ENCODE measurements at places on chromosomes 3 and 15.
A peak's percentile ranks its signal among the peaks of the same experiment; 100 is the strongest.

GRCh38 chr3:67593761-67594234 is 60.6 kb downstream of the SUCLG2 start:
- DNase-seq: no peak

DNA sequence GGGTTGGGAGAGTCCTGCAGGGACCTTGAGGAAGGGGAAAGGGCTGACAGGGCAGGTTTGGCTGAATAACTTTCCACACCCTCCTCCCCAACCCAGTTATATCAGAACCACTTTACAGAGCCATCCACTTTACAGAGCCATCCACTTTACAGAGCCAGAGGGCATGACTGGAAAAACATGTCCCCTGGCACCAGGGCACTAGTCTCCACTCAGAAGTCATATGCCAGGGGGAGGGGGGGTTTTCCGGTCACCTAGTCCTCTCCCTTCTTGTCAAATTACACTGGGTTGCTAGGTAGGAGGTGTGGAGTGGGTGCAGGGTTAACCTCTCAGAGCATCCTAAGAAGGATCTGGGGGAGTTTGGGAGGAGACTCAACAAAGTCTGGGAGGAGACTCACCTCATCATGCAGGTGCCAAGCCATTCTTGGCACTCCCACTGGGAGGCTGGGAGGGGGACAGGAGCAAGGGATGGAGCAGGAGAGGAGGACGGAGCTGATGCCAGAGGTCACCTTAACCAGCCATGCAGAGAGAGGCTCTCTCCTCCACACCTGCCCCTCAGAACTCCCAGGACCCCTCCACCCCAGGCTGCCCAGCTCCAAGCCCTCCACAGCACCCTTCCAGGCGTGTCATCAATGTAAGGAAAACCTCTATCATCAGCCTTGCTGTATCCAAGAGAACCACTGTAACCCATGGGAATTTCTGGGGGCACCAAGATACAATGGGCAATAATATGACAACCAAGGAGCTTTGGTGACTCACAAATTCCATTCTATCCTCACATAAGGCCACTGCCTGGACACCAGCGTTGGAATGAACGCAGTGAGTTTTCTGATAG is 1.7 kb downstream of the LRRC2 start:
- DNase-seq: no peak

DNA sequence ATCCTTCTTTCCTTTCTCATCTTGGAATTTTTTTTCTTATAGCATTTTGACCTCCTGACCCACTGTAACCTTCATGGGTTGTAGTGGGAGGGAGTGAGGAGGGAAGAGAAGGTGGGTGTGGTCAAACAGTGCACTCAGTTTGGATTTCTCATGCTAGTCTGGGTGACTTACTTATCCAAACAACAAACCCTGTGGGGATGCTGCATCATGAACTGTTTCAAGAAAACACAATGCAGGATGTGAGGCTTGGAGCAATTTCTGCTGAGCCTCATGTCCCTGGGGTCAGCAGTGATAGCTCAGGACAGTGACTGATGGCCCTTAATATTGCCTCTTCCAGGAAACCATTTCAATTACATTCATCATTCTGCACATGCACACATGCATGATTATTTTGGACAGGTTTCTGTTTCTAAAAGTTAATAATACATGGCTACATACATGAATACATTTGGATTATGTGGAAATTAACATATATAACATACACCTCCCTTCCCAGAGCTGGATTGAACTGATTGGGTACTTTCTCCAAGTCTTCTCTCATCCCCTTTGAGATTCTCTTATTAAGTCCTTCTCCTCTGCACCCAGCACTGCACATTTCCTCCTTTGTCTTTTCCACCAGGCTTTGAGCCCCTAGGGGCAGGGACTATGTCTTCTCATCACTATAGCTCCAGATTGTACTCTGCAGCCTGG is 61.2 kb downstream of the ADAMTSL3 start:
- DNase-seq: no peak

- DNase-seq: peak; percentile 34
Observed at GRCh38 chr3:129315223-129315997, 36.7 kb downstream of the HMCES start.

DNA sequence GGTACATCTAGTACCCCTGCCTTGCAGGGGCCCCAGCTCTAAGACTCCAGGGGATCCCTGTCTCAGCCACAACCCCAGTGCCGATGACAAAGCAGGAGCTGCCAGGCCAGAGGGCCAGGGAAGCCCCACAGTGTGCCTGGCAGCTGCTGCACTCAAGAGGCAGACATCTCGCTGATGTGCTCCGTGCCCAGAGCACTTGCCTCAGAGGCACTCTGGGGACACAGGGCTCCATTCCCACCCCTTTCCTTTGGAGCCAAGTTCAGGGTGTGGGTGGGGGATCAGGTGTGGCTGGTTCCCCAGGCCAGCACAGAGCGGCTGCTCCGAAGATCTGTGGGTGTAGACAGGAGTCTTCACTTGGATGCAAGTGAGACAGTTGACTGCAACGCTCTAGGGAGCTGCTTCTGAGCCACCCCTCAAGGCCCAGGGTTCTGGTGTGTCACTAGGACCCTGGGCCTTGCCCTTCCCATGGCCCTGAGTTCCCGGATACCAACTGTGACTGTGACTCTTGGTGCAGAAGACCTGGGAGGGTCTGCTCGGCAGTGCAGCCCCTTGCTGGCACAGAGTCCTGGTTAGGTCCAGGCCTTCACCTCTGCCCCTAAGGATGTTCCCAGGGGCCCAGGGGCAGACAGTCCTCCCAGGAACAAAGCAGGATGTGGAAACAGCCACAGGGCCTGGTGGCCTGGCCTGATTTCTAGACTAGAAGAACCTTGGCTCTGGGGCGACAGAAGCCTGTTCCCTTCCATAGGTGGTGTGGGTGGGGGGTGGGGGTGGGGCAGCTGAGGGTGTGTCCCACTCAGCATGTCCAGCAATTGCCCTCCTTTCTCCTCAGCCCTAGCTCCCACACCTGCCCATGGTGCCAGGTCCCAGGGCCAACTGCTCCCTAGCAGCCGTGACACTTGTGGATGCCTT is 2.5 kb downstream of the NT5DC2 start:
- no peak for DNase-seq

- DNase-seq: no peak
Observed at GRCh38 chr15:78129751-78130287, 1.4 kb downstream of the CIB2 start.

GRCh38 chr15:90062462-90062932 is 39.8 kb downstream of the IDH2 start:
- DNase-seq: peak; percentile 24

- no peak for DNase-seq
Observed at GRCh38 chr3:36418296-36418695, 38.0 kb downstream of the STAC start.

DNA sequence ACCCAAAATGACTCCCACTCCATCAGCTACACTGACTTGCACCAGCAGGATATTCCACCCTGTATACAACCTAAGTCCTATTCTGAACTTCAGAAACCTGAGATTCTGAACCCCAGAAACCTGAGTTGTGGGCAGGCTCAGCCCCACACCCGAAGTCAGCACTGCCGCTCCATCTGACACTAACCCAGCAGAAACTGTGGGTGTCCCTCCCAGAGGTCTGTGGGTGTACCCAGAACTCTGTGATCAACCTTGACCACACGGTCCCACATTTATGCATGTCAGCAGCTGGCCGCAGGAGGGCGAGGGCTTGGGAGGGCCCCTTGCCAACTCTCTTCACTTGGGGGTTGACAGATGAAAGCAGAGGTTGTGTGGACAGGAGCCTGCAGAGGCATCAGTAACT is 9.3 kb downstream of the OXTR start:
- DNase-seq: no peak

GRCh38 chr15:74242441-74243185 is 6.5 kb downstream of the CCDC33 start:
- no peak for DNase-seq

GRCh38 chr15:57647071-57647790 is 55.5 kb downstream of the MYZAP start:
- DNase-seq: no peak

- peak; percentile 15 for DNase-seq
Observed at GRCh38 chr15:34514251-34514670, 69.2 kb downstream of the GOLGA8B start.

- no peak for DNase-seq
Observed at GRCh38 chr15:52281085-52282035, 14.2 kb downstream of the MYO5C start.

- DNase-seq: no peak
Observed at GRCh38 chr3:157914882-157915281, 191.3 kb downstream of the SHOX2 start.

DNA sequence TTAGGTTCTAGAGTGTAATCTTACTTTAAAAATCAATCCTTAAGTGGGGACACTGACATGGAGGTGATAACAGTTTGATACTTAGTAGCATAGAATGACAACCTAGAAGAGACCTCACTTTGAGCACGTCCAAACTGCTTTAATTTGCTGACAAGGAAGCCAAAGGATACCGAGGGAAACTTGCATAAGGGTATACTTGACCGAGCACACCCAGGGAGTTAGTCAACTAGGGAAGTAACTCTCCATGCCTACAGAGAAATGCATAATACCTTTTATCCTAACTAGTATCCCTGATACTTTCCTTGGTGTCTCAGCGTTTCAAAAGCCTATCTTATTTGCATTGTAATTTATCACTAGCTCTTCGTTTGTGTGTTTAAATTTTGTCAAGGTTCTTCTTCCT is 5.5 kb upstream of the TPRG1 start:
- no peak for DNase-seq

Data from activated naive CD4-positive, alpha-beta T cell treated with Interleukin-2 at 50 U/mL for 16 hours (primary cell).